ENCODE measurements at places on chromosomes 3 and 15.
A peak's percentile ranks its signal among the peaks of the same experiment; 100 is the strongest.

GRCh38 chr3:130658678-130659077 lies 88.0 kb downstream of the PIK3R4 start:
- DNase-seq: peak; percentile 37

GRCh38 chr3:8424281-8424680 lies 77.3 kb upstream of the LMCD1 start:
- DNase-seq: no peak

GRCh38 chr15:100680726-100681125 lies 78.3 kb downstream of the ASB7 start:
- DNase-seq: no peak

GRCh38 chr3:111321786-111322185 lies 220.2 kb upstream of the CD96 start:
- DNase-seq: no peak

DNA sequence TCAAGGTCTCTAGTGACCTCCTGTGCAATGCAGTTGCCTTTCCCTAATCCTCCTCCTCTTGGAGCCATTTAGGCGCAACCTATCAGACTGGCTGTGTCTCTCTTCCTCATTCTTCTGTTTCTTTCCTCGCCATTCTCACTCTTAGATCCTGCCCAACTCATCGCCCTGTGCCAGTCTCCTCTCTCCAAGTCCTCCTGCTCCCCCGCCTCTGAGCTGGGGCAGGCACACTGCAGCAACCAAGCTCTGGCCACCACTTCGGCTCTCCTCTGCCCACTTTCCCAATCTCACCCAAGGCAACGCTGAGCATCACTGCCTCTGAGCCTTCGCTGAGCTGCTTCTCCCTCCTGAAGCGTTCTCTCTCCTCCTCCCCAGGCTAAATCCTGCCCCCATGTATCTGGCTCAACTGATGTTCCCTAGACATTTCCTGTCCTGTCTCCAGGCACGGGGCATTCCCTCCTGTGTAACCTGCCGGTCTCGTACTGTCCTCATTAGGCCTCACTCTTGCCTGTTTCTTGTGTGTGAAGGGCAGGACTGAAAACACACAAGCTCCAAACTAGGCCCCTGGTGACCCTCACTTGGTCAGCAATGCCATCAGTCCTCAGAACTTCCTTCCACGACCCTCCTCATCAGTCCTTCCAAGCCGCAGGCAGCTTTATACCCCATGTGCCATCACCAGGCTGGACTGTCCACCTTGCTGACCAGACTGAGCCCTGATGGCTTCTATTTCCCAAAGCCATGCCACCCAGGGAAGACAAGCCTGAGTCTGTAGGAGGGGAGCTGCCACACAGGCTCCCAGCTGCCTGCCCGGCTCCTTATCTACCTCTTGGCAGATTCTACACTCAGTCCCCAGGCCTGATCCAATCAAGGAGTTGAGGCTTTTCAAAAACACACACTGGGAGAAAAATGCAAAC lies 85.6 kb downstream of the SEC22A start:
- DNase-seq: no peak

Data from GM04503 (cell line).